ENCODE measurements at places on chromosomes 6 and 20. TPM values are rescaled to one million over a fixed set of nuclear protein-coding genes. Genes with fewer than 3 reads are reported as not detected.
A peak's percentile ranks its signal among the peaks of the same experiment; 100 is the strongest.

TUBB1 gene
- not detected for total RNA-seq

QRSL1 gene
- total RNA-seq: 12.7 TPM

PI3 gene
- total RNA-seq: not detected

ATP9A gene
- 48.9 TPM for total RNA-seq

DTNBP1 gene
- total RNA-seq: 9.1 TPM

RAET1E gene
- total RNA-seq: 0.36 TPM

PRDM13 gene
- total RNA-seq: not detected

DBNDD2 gene
- 13.0 TPM for total RNA-seq

TDRD6 gene
- total RNA-seq: 0.59 TPM

XKR7 gene
- under 0.01 TPM for total RNA-seq

ULBP2 gene
- 3.2 TPM for total RNA-seq

PSMB8 gene
- total RNA-seq: 67.3 TPM

CTCFL gene
- not detected for total RNA-seq

CST4 gene
- not detected for total RNA-seq

DNA sequence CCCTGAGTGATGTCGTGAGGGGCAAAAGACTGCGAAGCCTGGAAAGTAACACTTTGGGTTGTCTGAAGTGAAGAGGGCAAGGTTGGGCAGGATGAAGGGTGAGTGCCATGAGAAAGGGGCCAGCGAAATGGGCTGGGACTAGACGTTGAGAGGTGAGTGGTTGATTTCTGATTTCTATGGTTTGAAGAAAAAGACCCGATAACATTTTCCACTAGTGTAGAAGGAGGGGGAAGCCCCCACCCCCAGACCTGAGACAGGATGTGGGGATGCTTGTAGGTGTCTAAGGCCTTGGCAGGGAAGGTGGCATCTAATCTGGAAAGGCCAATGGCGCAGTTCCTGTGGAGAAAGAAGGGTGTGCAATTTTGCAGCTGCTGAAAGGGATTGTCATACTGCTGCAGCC is 25.3 kb upstream of the KIF3B start:
- DNase-seq: no peak

DNA sequence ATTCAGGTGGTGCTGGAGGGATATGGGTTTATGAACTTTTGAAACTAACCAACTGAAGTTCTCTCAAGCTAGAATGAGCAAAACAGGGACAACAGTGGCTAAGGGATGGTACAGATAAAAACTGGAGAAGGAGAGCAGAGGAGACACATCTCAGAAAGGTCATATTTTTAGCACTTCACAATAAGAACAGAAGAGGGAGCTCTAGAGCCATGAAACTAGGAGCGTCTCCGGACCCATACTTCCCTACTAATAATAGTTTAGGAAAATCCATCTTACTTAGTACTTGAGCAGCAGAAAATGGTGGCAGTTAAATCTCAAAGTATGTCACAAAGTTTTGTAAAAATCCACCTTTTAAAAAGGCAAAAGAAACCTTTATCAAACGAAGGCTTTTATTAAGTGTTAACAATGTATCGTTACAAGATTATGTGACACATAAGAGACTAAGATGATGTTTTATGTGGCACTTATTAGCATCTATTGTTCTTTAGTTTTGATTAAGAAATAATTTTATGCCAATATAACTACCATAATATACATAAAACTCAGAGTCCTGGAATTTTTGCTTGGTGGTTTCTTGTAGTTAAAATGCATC is 278.6 kb downstream of the TBC1D32 start:
- no peak for DNase-seq

- peak; percentile 91 for DNase-seq
Observed at GRCh38 chr20:2688041-2688591, 4.5 kb upstream of the EBF4 start.

- no peak for DNase-seq
Observed at GRCh38 chr6:37988127-37988526, 168.6 kb downstream of the ZFAND3 start.

- DNase-seq: no peak
Observed at GRCh38 chr20:31824125-31824485, 4.9 kb downstream of the MYLK2 start.

- DNase-seq: peak; percentile 84
Observed at GRCh38 chr6:31075528-31075927, 36.8 kb downstream of the C6orf15 start.

DNA sequence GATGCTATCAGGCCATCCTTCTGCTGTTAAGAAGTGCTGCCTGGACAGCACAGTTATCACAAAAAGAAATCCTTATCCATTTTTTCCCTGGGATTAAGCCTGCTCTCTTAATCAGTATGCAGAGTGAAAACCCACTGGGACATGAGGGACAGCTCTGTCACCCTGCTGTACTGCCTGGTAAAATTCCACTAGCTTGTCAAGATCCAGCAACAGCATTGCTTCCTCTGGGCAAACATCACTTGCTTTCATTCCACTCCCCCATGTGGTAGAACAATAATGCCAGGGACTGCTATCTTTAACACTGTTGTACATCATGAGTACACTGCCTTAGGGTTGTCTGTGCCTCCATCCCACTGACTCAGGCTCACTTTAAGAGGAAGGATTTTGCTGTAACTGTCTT is 331.3 kb downstream of the KIF16B start:
- no peak for DNase-seq

DNA sequence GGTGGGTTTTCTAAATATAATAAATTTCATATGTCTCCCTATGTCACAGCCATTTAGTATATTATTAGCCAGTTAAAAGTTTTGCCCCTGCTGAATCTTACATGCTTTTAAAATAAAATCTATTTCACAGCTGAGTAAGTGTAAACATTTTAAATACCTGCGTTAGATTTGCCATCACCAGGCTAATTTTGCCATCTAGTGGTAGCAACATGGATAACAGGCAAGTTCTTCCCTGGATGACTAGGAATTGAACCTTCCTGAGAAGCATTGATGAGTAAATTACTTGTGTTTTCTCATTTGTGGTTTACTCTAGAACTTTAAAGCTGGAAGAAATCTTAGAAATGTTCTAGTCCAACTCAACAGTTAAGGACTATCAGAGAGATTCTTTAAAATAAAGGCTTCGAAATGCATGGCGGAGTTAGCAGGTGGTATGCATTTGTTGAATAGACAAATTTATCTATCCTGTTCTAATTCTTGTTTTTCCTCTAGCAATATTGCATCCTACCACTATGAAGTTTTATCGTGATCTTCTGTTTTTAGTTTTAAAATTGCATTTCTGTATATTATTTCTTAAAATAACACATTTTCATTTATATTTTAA is 2.6 kb downstream of the PRSS35 start:
- DNase-seq: peak; percentile 52

DNA sequence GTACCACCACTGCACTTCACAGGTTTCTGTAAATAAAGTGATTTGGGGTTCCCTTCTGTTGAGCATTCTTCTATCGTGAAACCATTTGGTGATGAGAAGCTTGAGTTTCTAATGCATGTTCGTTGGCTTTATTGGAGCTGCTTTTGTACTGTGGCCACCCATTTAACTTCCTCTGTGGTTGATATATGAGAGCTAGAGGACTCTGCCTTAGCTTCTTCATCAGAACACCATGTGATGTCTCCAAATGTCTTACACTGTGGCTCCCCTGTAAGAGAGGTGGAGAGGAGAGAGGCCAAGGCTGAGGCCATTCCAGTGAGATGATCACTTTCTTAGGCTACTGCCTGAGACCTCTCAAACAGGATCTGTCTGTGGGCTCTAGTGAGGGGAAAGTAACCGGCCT is 114.5 kb downstream of the SLC16A10 start:
- no peak for DNase-seq

DNA sequence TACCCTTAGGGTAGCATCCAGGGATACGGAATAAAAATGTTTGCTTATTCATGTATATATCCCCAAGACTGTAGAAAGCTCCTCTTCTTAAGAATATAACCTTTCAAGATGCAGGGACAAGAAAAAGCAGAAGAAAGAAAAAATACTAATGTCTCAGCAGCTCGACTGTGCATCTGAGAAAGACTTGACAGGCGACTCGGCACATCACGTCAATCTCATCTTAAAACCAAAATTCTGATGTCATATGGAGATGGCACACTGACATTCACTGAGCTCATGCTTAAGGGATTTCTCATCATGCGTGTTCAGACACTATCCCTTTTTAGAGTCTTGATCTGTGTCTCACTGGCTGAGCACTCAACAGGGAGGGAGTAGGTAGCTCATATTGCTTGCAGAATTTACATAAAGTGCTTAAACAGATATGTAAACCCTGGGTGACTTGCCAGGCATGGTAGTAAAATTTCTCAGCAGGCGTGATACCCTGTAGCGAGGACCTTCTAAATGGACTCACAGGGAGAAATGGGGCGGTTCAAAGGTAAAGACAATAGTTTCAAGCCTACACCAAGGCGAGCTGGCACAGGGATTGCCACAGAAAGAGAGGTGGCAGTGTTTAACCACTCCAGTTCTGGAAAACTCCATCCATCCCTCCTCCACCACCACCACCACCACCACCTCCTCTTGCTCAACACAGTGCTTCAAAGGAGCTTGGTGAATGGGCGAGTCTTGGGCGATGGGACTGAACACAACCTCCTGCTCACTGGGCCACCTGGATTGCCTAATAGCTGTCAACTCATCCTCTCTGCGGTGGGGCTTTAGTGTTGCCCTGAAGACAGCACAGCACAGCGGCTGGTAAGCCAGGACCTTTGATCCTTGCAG is 330.5 kb downstream of the TFAP2A start:
- no peak for DNase-seq

DNA sequence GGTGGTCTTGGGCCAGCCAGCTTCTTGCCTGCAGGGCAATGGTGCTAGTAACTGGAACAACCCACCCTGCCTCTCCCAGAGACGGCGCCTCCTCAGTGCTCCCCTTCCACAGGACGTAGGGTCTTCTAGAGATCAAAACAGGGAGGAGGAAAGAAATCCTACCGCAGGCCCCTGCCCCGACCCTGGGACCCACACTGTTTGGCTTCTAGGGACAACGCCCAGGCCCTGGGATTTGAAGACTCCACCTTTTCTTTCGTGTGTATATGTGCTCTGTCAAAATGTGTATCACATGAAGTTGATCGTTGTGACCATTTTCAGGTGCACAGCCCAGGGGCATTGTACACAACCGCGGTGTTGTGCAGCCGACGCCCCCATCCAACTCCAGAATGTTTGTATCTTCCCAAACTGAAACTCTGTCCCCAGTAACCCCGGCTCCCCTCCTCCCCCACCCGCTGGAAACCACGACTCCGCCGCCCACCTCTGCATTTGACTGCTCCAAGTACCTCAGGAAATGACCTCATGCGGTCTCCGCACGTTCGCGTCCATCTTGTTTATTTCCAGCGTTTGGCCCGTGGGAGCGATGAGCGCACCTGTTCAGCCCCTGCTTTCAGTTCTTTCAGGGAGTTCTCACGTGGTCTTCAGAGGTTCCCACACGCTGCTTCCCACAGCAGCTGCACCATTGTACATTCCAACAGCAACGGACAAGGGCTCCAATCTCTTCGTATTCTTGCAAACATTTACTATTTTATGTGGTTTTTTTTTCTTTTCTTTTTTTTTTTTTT is 3.4 kb upstream of the BHLHE23 start:
- DNase-seq: no peak

DNA sequence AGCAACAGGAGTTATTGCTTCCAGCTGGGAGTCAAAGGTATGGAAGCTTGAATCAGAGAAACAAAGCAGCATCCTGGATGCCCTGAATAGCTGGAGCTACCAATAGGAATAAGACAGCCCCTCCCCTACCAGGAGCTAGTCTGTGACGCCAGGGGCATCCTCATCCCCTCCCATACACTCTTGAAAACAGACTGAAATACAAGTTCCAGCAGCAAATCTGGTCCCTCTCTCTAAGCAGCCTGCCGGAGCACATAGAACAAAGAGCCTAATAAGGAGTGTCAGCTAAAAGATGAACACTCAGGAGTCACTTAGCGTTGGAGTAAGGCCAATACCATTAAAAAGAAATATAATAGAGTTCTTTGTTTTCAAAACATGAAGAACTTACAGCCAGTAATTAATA is 25.6 kb downstream of the FILIP1 start:
- DNase-seq: no peak

- peak; percentile 69 for DNase-seq
Observed at GRCh38 chr6:44542401-44543116, 155.1 kb downstream of the CDC5L start.

- no peak for DNase-seq
Observed at GRCh38 chr6:49519660-49520059, 19.9 kb downstream of the GLYATL3 start.

DNA sequence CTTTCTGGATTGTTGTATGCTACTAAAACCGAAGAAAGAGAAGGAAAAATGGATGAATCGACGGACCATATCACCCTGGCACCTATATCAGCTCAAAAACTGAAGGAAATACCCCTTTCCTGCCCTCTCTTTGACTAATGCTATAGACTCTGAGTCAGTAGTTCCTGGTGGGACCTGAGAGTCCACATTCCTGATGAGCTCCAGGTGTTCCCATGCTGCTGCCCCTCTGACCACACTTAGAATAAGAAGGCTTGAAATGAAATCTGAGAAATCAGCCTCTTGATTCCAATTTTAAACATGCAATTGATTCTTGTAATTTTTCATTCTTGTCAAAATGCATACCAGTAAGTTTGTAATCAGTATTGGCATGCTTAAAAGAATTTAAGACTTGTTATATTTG is 75.2 kb downstream of the PRL start:
- peak; percentile 17 for DNase-seq

DNA sequence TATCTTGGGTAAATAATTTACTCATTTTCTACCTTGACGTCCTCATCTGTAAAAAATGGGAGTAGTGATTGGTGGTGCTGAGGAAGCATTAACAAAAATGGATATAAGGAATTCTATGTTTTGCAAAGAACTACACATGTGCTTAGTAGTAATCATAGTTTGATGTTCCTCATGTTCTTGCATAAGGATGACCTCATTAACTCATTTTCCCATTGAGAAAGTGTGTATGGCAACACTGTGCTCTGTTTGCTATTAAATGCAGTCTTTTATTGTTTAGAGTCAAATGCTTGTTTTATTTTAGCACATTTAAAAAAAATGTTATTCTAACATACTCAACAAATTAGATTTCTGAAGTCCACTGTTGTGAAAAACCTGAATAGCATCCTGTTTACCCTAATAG is 211.2 kb upstream of the RSPO3 start:
- no peak for DNase-seq

DNA sequence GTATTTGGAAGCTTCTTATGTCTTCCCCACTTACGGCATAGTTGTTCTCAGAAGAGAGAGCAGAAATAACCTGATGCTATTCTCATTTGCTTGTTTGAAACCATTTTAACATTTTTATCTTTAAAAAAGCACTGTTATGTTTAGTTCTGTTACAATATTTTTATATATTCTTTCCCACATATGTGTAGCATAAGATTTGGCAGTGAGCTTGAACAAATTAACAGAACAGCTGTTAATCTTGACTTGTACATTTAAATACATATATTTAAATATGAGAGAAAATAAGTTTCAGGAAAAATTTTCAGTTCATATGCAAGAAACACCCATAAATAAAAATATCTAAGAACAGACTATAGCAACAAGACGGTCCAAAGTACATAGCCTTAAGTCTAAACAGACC is 431.7 kb upstream of the IRAK1BP1 start:
- DNase-seq: no peak

GRCh38 chr6:5486214-5486613 is 224.9 kb downstream of the FARS2 start:
- no peak for DNase-seq

GRCh38 chr6:37083243-37084138 is 78.0 kb downstream of the FGD2 start:
- no peak for DNase-seq
